GM06990 (cell line): ENCODE measurements at places on chromosomes 3 and 15.

DNA sequence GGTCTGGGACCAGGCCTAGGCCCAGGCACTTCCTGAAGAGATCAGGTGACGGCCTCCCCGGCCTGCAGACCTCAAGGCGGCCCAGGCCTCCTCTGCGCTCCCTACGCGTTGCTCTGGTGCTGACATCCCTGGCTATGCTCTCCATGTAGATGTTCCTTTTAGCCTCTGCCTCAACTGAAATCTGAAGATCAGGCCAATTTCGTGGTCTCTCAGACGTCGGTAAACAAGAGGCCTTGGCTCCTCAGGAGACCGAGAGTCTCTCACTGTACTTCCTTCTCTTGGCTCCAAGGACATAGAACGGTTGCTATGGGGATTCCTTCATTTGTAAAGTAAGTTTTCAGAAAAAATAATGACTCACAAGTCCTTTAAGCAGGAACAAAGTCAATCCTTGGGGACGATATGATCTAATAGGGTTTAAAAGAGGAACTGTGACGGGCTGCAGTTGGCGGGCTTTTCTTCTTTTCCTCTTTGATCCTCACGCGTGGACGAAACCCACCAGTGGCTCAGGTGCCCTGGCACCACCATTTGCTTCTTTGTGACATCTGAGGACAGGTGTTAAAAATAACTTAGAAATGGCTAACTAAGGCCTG, 55.6 kb upstream of the CGNL1 start:
- no peak for DNase-seq

- DNase-seq, result no peak
These were observed 50.5 kb downstream of the POMGNT2 start for GRCh38 chr3:43055393-43055792.

DNA sequence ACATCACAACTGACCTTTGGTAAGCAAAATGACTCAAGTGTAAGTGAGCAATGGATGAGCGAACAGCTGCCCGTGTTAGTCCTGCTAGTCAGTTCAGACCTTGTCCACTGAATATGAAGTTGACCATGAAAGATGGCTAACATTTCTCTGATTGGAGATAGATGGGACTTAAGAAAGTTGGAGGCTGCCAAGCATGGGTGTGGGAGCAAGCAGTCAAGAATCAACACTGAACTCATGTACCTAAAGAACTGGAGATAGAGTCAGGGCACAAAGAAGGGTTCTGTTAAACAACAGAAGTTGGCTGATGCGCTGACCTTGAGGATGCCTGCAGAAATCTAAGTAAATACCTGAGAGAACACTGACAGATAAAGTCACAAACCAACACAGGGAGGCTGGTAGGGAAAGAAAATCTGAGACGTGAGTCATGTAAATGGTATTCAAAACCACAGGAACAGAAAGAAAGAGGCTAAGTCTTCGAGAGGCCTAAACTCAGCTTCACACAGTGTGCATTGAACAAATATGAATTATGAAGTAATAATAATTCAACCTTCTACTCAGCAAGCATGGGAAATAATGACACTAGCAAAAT, 30.7 kb upstream of the ANPEP start:
- no peak for DNase-seq

DNA sequence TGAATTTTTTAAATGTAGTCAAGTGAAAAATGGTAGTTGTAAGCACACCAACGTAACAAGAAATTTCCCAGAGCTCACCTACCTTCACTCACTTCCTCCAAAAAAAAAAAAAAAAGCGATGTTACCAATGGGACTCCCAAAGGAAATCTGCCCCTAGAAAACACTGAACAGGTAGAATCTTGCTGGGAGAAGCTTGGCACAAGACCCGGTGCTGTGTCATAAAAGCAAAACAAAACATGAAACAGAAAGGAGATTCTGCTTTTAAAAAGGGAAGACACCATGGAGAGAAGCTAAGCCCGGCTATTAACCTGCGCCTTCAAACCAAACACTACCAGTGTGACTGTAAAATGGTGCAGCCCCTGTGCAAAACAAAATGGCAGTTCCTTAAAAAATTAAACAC, 40.5 kb downstream of the PGPEP1L start:
- DNase-seq, result no peak

- DNase-seq, result no peak
These were observed 932 bp downstream of the GSK3B start for GRCh38 chr3:120093119-120093910.
